CD4-positive, alpha-beta T cell (primary cell): ENCODE measurements at places on chromosomes 4 and X.

DNA sequence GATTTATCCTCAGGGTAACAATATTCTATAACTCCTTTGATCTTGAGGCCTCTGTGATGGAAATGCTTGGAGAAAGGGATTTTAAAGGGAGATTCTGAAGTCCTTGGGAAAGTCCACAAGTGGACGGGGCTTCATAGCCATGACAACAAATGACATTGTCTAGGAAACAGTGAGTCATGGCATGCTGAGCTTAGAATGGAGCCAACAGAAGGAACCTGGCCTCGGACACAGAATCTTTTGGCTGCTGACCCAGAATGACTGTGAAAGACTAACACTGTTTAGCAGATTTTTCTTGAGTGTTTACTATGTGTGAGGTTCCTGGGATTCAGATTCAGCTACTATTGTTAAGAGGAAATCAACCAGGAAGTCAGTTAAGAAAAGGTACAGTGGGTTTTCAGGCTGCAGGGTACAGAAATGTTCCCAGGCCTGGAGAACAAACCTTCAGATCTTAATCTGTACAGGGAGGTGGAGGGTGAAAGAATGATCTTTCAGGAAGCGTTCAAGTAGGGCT is 18.1 kb upstream of the CXCL2 start:
- DNase-seq, result no peak

GRCh38 chrX:117291760-117292159 is 824.9 kb downstream of the KLHL13 start:
- no peak for DNase-seq

- no peak for DNase-seq
Measured at GRCh38 chr4:185665655-185666054, 130.3 kb upstream of the PDLIM3 start.

DNA sequence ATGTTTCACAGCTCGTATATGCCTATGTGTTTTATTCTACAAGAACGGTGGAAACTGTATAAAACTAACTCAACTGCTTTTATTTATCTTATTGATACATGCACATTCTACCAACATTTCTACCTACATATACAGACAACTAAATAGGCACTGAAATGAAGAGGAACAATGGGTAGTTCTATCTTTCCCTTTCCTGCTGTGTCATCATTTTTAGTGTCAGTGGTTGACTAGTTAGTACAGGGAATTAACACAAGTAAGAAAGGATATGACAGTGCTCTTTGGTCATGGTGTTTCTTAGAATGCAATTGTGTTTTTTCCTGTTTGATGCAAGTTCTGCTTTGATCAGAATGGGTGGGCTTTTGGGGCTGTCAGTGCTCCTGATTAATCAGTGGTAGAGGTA is 293.8 kb upstream of the CTSO start:
- no peak for DNase-seq

DNA sequence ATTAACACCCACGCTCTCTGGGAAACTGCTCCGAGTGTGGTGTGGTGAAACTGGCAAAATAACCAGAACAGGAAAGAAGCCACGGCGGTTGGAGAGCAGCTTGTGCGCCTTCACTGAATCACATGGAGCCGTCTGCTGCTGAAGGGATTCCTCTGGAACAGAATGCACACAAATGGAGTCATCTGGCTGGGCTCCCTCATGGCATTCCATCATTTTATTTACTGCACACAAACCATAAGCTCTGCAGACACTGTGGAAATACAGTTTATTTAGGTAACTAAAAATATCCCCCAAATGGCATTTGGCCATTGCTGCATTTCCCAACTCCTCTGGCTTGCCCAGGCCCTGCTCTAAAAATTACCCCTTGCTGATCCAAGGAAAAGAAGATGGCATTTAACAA is 187.0 kb upstream of the S100G start:
- no peak for DNase-seq
